ENCODE measurements at places on chromosomes 5 and 9.

GRCh38 chr9:656926-657568 is 184.4 kb upstream of the DMRT1 start:
- DNase-seq, result no peak

DNA sequence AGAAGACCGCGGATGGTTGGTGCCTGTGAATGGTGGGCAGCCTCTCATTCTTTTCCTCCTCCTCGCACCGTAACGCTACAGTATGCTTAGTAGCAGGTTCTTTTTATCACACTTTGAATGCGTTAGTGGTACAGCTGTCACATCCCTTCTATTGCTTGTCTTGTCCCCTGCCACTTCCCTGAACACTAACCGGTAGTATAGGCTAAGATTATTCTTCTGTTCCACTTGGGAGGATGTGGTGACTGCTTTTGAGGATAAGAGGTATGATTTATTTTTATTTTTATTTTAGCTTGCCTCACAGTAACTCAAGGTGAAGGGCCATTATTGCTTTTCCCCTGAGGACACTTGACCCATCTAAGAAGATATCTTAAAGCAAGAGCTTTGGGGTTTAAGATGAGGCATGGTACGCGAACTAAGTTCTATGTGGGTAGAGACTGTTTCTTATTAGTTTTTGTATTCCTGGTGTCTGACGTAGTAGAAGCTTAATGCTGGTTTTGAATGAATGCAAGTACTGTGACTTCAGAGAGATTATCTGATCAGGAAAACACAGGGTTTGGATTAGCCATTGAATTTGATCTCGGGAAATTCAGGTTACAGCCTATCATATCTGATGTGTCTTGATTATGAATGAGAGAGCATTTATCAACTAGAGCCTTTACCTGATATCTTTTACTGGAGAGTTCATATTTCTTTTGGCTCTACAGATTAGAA is 951 bp downstream of the UNC13B start:
- no peak for DNase-seq

DNA sequence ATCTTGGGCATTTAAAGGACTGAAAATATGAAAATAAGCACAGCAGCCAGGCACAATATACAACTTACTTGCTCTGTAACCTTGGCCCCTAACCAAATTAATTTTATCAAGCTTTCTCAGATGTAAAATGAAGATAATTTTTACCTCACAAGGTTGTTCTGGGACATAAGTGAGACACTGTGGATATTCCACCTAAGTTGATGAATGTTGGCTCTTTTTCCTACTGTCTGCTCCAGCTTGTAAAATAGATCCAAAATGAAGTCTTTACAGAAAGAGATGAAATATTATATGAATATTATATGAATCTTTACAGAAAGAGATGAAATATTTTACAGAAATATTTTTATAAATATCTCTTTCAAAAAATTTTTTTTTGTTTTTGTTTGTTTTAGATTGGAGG is 270.1 kb downstream of the DNAH5 start:
- DNase-seq, result no peak

- DNase-seq, result no peak
Measured at GRCh38 chr5:10649666-10650380, 86.0 kb downstream of the ANKRD33B start.

- DNase-seq, result no peak
Measured at GRCh38 chr5:141384471-141385267, 2.1 kb downstream of the PCDHGA7 start.

DNA sequence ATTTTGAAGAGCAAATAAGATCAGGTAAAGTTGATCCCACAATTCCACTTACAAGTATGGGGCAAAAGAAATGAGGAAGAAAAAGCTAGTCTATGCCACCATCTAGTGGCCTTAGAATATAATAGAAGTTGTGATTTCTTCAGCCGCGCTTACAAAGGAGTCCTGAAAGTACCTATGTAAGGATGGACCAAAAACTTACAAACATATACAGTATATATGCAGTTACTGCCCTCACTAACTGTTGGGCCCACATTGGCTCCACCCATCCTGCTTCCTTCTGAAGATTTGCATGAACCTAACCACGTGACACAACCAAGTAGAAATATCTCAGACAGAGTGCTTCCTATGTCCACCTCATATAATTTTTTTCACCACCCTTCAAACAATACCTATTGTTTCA is 11.7 kb upstream of the OR13D1 start:
- DNase-seq, result peak; percentile 8

- DNase-seq, result no peak
Measured at GRCh38 chr9:120750421-120750820, 36.2 kb upstream of the MEGF9 start.

- DNase-seq, result no peak
Measured at GRCh38 chr5:43643750-43644149, 40.8 kb downstream of the NNT start.

DNA sequence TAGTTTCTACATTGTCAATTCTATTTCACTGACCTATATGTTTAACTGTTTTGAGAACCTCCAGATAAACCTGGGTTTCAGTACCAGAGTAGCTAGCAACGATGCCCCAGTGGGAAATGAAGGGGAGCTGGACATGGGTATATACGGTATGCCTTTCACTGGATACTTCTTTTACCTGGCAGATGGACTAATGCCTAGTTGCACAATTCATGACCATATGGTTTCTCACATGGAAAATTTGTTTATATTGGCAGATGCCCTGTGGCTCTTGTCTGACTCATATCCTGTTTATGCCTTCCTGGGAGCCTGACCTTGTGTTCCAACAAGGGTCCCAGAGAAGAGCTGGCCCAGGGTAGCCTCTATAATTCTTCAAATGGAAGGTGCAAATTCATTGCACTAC is 144.1 kb downstream of the MAT2B start:
- no peak for DNase-seq

DNA sequence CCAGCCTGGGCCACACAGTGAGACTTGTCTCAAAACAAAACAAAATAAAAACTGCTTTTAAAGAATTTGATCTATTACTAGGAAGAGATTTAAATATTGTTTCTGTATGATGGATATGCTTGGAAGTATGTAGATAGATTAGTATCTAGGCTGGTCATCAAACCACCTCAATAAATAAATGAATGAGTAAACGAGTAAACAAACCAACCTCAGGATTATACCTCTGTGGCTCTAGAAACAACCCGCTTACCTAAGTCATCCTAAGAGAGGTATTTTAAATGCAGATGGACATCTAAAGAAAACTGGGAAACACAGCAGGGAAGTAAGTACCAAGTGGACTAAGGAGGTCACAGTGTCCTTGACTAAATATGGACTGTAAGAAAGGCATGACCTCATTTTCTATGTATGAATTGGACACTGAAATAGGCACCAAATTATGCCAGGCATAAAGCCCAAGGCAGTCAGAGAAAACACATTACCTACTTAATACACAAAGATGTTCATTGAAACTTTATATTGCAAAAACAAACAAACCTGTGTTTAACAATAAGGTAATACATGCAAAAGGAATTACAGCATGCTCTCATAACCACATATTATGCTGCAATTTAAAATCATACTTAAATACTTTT is 7.3 kb downstream of the ANKH start:
- DNase-seq, result no peak

- no peak for DNase-seq
Measured at GRCh38 chr9:114116126-114116747, 17.1 kb upstream of the KIF12 start.

GRCh38 chr5:140690376-140690932 is 716 bp downstream of the HARS1 start:
- no peak for DNase-seq

DNA sequence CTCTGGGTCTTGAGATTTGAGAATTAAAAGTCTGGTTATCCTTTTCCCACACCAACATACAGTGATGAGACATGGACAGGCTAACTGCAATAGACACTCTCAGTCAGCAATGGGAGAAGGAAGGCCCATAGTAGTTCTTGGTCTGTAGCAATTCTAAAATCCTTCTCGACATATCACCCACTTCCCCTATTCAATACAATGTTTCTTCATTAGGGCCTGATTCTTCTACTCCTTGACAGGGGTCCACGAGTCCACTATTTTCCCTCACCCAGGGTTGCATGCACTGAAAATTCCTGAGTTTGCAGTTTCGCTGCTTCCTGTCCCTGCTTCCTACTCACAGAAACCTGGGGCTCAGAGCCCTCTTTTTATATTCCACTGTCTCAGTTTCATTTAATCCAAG is 402.8 kb downstream of the MAT2B start:
- DNase-seq, result no peak

DNA sequence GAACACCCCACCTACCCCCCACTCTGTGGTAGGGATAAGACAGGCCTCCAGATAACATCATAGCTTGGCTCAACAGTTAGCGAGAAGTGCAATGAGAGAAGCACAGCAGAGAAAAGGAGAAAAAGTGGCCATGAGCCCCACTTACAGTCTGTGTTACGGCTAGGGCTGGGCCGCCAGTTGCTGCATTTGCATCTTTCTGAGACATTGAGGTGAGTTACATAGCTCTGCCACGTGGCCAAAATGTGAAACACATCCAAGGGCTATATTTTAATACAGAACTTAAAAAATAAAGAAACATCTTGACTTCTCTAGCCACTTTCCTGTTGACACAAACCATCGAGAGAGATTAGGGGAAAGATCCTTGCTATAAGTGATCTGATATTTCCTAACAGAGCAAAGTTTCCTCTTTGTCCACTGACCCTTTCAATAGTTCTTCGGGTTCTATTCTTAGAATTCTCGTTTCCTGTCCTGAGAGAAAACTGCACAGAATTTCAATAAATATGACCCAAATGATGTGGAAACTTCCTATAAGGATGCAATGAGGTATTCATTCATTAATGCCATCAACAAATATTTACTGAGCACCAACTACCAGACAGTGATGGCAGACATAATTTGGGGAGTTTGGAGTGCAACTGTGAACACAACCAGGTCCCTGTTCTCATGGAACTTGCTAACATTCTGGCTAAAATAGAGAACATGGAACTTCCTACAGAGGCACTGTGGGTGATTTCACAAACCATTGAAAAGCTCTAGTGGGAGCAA is 3.2 kb upstream of the TLE4 start:
- no peak for DNase-seq

GRCh38 chr9:6133346-6134063 is 82.1 kb upstream of the IL33 start:
- DNase-seq, result no peak

GRCh38 chr9:38305582-38305981 is 86.9 kb upstream of the ALDH1B1 start:
- no peak for DNase-seq

- DNase-seq, result no peak
Measured at GRCh38 chr9:113160571-113160970, 9.8 kb downstream of the SLC31A2 start.

- DNase-seq, result no peak
Measured at GRCh38 chr5:87116825-87117512, 150.7 kb upstream of the RASA1 start.

- DNase-seq, result no peak
Measured at GRCh38 chr5:135883441-135883840, 12.2 kb downstream of the IL9 start.

- peak; percentile 59 for DNase-seq
Measured at GRCh38 chr5:139745800-139746690, 49.6 kb upstream of the PSD2 start.

GRCh38 chr5:157836121-157836753 is 22.7 kb downstream of the CLINT1 start:
- no peak for DNase-seq

DNA sequence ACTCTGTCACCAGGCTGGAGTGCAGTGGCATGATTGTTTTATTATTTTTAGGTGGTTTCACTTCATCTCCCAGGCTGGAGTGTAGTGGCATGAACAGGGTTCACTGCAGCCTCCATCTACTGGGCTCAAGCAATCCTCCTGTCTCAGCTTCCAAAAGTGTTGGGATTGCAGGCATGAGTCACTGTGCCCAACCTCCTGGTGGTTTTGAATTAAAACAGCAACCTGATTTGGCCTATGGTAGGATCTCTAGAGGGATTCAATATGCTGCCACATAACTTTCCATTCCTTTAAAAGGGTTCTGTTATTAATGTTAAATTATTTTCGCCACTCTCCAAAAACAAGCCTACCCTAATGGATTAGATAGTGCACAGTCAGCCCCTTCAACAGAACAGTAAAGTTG is 9.9 kb upstream of the HSPA4 start:
- no peak for DNase-seq

- no peak for DNase-seq
Measured at GRCh38 chr5:138905541-138905940, 30.4 kb upstream of the LRRTM2 start.

DNA sequence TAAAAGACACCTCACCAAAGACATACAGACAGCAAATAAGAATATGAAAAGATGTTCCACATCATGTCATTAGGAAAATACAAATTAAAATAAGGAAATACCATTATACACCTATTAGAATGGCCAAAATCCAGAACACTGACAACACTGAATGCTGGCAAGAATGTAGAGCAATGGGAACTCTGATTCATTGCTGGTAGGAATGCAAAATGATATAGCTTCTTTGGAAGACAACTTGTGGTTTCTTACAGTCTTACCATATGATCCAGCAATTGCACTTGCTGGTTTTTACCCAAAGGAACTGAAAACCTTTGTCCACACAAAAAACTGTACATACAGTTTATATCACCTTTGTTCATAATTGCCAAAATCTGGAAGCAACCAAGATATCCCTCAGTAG is 6.5 kb downstream of the TMEM161B start:
- no peak for DNase-seq

- no peak for DNase-seq
Measured at GRCh38 chr5:138603249-138603920, 28.2 kb upstream of the HSPA9 start.

DNA sequence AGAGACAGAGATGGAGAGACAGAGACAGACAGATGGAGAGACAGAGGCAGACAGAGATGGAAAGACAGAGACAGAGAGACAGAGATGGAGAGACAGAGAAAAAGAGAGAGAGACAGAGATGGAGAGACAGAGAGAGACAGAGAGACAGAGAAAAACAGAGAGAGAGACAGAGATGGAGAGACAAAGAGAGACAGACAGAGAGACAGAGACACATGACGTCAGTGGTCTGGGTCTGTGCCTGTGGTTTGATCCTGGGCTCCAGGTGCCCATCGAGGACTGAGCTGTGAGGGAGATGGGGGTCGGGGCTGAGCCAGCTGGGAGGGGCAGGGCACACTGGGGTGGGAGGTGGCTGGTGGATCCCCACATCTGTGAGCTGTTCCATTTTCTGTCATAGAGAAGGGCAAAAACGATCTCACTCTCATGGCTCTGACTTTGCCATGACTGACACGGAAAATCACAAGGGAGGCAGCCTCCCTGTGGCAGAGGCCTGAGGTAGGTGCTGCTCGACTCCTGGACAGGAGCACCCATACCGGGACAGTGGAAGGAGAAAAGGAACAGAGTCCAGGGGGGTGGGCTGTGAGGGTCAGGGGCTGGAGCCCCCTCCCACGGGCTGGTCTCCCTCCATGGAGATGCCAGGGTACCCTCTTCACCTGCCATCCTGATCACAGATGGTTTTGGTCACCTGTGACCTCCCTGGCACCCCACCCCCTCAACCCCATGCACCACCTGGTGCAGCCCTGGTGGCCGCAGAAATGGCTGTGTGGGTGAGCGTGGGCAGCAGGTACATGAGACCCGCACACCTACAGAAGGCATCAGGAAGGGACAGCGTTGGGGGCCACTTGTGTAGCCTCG is 28.8 kb downstream of the GLT6D1 start:
- DNase-seq, result no peak

- no peak for DNase-seq
Measured at GRCh38 chr5:67183859-67184258, 12.7 kb downstream of the CD180 start.

- DNase-seq, result no peak
Measured at GRCh38 chr5:77768978-77769377, 7.2 kb downstream of the TBCA start.
